ENCODE measurements at places on chromosomes 5 and 9.

DNA sequence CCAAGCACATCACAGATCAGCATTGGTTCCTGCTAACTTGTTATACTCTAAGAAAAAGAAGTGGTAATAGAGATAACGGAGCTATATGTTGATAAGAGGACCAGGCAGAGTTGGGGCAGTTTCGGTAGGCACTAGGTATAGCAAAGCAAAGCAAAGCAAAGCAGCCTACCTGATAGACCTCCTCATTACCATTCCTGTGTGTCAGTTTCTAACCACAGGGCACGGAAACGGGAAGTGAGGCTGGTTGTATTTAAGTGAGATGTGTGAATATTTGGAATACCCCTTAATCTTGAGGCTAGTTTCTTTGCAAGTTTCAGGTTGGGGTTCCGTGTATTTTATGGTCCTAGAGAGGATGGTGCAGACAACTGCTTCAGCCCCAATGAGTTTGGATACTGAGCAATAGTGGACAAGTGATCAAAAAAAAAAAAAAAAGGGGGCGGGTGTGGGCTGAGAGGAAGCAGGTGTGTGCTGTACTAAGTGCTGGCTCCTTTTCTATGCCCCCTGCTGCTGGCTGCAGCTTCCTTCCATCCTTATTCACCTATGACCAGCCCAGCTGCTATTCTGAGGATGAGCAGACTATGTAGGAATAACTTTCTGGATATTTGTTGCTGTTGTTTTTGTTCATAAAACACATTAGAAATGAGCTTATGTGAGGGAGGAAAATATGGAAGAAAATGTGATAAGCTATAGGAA lies 183.3 kb downstream of the SH3GL2 start:
- DNase-seq, result no peak

DNA sequence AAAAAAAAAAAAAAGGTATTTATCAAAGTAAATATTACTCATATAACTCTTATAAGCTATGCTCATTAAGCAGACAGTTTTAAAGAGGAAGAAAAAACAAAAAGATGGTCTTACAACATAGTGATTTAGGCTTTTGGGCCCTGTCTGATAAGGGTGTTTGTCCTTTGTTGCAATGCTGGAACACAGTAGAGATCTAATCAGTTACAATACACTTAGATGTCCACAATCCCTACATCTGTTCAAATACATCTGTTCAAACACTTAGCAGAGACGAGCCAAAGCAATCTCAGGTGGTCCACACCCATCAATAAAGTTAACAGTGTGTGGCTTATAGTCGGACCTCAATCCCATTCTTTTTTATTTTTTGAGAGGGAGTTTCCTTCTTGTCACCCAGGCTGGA lies 11.0 kb downstream of the PRXL2C start:
- peak; percentile 90 for DNase-seq

DNA sequence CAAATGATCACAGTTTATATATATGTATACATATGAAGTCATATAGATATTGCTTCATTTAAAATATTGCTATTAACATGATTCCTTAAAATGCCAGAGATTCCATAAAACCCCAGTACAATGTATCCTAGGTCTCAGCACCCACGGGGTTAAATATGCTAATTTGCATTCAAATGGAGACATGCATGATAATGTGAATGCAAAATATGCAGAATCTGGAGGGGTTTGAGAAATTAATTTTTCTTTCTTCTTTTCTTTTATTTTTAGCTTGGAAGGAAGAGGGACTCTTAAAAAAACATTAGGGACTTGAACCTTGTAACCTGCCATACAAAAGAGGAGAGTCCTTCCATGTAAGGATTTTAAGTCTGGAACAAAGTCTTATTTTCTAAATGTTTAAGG lies 211.9 kb downstream of the MEF2C start:
- DNase-seq, result no peak

GRCh38 chr5:136522217-136522956 lies 157.0 kb upstream of the TRPC7 start:
- DNase-seq, result no peak

GRCh38 chr5:60184606-60185005 lies 291.1 kb upstream of the PDE4D start:
- no peak for DNase-seq

- no peak for DNase-seq
Observed at GRCh38 chr9:112028242-112029221, 131.9 kb downstream of the UGCG start.

DNA sequence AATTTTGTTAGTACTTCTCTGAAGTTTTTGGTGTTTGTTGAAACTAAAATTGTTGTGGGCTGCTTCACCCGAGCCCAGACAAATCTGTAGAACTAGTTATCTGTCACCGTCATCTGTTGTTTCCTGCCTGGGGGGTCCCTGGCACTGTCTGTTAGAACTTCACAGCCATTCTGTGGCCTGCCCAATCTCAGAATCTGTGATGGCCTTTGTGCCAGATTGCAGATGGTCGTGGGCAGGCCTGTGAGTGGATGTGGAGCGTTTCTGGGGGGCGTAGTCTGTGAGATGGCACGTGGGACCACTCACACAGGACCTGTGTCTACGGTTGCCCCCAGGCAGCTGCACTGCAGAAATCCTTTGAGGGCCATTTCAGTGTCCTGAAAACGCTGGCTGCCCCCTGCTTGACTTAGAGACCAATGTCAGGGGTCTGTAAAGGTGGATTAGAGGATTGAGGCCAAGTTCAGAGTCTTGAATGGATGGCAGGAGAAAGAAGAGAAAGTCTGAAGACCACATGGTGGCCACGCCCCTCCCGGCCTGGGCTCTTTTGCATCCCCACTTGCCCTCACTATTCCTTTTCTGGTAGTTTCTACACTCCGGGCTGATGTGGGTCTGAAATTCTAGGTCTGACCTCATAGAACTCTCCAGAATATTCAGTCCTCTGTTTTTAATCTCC lies 38.3 kb downstream of the TRIO start:
- no peak for DNase-seq

DNA sequence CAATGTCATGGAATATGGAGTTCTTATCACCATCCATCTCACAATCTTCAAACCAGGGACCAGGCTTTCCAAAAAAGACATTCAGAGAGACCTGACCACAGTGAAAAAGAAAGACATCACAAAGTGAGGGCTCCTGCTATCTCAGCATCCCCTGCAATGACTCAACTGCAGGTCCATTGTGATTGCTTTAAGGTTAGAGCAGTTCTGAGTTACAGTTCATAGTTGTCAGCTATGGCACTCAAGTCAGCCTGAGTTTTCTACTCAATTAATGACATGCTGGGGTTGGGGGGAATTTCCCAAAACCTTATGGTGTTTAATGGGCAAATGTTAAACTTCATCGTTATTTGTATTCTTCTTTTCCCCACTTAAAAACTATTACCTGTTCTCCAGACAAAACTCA lies 58.9 kb downstream of the CEMIP2 start:
- no peak for DNase-seq

- DNase-seq, result no peak
Observed at GRCh38 chr9:131076347-131077195, 19.8 kb upstream of the AIF1L start.
